Activated T-helper 1 cell treated with anti-CD3 and anti-CD28 coated beads, Interleukin-2, amount 50 U/mL, for 16 hours (primary cell): ENCODE measurements at places on chromosomes 6 and 20.

- DNase-seq, result no peak
These were observed 162.5 kb upstream of the CITED2 start for GRCh38 chr6:139536751-139537617.

DNA sequence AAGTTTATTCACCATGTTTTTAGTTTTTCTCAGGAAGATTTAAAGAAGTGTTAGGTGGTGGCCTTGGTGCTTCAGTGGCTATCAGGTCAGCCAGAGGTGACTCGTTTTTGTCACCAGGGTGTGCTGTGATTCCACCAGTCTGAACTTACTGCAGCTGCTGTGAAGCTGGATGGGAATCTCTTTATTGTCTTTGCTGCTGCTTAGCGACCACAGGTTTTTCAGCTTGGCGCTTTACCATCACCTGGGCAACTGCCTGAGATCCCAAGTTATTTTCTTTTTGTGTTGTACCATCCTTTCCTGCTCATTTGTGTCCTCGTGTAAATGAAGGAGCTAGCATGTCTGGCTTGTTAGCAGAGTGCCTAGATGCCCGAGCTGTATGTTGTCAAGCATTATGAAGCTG is 146.9 kb downstream of the MACROD2 start:
- DNase-seq, result no peak

DNA sequence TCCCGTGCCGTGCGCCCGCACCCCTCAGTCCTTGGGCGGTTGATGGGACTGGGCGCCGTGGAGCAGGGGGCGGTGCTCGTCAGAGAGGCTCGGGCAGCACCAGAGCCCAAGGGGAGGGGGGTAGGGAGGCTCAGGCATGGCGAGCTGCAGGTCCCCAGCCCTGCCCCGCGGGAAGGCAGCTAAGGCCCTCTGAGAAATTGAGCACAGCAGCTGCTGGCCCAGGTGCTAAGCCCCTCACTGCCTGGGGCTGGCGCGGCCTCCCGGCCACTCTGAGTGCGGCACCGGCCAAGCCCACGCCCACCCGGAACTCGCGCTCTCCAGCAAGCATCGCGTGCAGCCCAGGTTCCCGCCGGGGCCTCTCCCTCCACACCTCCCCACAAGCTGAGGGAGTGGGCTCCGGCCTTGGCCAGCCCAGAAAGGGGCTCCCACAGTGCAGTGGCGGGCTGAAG is 16.4 kb downstream of the SOX4 start:
- DNase-seq, result no peak

- DNase-seq, result no peak
These were observed 15.6 kb upstream of the NOTCH4 start for GRCh38 chr6:32239462-32239861.

DNA sequence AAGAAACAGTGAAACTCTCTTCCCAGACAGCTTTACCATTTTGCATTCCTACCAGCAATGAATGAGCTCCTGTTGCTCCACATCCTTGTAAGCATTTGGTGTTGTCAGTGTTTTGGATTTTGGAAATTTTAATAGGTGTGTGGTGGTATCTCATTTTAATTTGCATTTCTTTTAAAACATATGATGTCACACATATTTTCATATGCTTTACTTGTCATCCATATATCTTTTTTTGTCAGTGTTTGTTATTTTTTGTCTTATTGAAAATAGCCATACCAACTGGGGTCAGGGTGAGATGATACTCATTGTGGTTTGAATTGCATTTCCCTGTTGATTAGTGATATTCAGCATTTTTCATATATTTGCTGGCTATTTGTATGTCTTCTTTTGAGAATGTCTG is 119.5 kb upstream of the FOXA2 start:
- no peak for DNase-seq

DNA sequence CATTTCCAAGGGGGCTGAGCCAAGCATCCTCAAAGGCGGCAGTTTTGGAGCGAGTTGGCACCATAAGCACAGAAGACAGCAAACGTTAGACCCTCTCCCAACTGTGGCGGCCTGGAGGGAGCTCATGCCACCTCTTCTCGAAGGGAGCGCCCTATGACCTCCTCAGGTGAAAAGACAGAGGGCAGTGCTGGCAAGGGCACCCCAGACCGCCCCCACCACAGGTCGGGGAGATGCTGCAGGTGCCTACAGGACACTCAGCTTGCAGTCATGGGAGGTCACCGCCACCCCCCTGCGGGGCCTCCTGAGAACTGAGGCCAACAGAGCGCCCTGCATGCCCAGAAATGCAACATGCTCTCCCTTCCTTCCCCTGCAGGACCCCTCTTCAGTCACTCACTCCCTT is 45.1 kb upstream of the BHLHE23 start:
- no peak for DNase-seq

DNA sequence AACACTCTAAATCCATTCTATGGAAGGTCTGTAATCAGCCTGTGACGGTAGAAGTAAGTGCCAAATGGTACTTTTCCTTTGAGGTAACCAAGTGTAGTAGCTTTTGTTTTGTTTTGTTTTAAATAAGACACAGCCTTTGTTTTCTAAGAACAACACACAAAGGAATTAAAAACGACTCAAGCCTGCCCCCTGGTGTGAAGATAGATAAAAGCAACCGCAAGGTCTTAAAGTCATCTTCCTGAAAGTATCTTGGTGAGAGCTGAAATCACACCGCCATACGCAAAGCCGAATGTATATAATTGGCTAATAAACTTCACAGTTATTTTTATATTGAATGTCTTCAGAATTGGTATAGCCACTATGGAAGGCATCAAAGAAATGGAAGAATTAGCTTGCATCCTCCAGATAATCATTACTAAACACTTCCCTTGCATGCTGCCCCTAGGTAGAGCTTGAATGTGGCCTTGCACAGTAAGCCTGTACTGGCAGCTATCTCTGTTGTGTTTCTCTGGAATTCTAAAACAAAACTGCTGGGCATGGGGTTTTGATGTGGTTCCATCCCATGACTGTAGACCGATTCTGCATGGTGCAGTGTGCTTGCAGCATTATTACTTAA is 95.6 kb downstream of the LAMP5 start:
- DNase-seq, result no peak

GRCh38 chr20:21513881-21514540 is at the start of gene NKX2-2:
Gene NKX2-2, minus strand, starts transcription at chr20:21514064. Its CDS starts 395 bp downstream, at chr20:21513669.
- DNase-seq, result no peak

- peak; percentile 17 for DNase-seq
These were observed 637 bp downstream of the ABHD12 start for GRCh38 chr20:25389858-25390537.

DNA sequence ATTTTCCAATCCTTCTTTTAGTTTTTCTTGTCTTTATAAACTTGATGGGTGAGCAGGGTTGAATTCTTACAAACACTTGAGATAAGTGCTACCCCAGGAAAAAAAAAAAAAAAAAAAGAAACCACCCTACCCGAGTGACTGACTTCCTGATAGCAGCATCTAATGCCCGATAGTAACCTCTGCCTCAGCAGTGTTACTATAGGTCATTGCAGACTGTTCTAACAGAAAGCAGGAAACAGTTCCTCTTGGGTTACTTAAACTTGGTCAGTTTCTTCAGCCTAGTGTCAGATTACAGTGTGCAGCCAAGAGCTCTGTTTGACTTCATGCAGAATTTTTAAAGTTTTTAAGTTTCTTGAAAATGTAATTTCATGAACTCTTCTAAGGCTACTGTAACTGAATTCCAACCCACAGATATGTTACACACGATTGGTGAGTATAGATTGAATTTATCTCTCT is 2.1 kb downstream of the MYLIP start:
- DNase-seq, result no peak

- DNase-seq, result no peak
These were observed 55.5 kb downstream of the TPBG start for GRCh38 chr6:82419132-82419581.

DNA sequence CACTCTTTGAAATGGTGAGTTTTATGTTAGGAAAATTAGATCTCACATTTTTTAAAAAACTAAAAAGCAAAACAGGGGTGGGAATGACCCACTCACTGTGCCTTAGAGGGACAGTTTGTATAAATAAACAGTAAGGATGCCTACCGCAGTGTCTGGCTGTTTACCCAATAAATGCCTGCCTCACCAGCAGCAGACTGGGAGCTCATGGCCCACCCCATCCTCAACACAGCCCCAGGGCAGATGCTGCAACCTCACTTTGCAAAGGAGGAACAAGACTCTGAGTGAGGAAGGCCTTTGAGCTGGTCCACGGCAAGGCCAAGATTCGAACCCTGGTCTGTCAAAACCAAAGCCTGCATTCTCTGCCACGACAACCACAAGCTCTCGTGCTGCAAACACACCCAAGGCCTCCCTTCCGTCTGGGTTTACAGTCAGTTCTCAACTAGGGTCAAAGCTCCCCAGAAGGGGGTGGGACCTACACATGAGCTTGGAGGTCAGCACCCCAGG is 77.8 kb downstream of the BMP7 start:
- no peak for DNase-seq

DNA sequence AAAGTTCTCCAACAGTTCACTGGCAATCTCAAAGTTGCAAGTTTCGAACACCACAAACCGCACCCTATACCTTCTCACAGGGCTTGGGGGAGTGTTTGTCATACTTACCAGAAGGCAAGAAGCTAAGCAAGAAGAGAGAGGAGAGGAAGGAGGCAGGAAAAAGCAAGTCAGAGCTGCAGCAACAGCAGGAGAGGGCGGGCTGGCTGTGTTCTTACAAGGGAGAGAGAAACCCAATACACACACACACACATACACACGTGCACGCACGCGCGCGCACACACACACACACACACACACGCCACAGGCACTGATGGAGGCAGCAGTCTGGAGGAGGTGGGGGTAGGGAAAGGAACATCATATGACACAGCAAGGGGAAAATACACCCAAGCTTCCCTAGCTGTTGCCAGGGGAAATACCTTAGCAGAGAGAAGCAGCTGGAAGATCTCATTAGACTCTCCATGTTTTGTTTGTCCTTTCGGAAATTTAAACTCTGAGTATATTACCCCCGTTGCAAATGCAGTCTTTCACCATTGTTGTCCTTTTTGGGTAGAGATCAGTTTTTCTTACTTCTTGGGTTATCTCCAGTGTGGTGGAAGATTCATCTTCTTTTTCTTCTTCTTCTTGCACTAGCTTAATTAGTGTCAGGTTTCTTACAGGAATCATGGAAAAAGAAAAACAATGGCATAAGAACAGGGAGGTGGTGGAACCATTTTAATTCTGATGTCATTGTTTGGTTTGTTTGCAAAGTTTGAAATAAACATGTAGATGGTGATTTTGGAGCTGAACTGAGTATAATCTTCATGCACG is at the start of gene TXLNB:
TXLNB (minus strand) TSS at position 186 of the 807 bp plus-strand sequence. CDS start 3,099 bp downstream, outside the sequence.
- peak; percentile 56 for DNase-seq

- no peak for DNase-seq
These were observed 137.3 kb downstream of the TMEM200A start for GRCh38 chr6:130503146-130503545.

DNA sequence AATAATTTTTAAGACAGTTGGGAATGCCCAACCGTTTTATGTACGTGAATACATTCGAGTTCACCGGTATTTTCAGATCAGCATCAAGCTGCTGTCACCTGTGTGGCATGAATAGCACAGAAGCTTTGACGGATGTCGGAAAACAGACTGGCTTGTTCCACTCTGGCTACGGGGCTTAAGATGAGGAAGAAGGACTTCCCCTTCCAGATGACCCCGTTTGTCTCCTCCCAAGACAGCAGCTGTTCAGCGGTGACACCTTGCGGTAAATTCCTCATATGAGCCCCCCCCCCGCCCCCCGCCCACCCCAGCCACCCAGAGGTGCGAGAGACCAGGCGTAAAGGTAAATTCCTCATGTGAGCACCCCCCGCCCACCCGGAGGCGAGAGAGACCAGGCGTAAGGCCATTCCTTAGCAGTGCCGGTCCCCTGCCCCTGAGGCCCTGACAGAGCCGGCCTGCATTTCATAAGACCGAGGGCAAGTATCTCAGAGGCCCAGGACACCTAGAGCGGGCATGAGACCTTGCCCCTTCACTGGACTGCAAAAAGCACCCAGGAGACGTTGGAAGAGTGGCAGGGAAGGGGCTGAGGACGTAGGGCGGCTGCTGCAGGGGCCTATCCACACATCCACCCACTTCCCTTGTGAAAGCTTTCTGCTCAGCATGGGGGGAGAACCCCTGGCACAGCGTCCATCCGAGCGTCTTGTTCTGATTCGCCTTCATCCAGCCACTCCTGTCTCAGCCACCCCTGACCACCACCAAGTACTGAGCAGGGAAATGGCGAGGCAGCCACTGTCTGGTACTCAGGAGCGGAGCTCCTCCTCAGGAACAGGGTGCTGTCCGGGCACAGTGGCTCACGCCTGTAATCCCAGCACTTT is 7.3 kb upstream of the PCMTD2 start:
- DNase-seq, result no peak

- DNase-seq, result no peak
These were observed 228.0 kb downstream of the ZFAND3 start for GRCh38 chr6:38047562-38047961.

DNA sequence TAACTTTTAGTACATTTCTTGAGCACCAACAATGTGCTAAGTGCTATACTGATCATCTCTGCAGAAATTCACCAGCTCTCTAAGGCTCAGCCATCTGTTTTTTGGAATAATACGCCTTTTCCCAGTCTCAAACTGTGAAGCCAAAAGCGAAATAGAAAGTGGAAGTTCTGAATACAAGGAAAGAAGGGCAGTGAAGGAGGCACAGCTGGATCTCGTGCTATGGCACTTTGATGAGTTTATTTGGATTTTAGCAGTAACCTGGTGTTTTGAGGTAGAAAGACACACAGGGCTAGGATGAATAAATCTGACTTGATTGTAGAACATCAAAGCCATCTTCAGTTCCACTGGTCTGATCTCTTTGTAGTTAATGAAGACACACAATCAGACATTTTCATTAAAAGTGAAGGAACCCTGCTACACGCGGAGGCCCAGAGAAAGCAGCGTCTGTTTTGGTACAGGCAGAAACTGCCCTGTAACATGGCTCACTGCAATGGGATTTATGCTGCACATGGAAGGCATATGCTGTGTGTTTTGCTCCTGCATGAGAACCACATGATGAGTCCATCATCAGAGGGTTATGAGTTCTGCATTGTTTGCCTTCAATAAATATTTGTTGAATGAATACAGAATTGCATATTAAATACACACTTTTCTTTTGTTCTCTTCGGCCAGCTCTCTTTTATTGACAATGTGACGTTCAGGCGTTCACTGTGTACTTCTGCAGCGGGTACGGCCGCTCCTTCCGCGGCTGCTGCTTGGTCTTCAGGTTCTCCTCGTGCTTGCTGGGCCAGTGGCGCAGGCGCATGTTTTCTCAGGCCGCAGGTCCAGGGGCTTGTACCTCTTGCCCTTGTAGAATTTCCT is 100.9 kb downstream of the PREP start:
- DNase-seq, result no peak

DNA sequence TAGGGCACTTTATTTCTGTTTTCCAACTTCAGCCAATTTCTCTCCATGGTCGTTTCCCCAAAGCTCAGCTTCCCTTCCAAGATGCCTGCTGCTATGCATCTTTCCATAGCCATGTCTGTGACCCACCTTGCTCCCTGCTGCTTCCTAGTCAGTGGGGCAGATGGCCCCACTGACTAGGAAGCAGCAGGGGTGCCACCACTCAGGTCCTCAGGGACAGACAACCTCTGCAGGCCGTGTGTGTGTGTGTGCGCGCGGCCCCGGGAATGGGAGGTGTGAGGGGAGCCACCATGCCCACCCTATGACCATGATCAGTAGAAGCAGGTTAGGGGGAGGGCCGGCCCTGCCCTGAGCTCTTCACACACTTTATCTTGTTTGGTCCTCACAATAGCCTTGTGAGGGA is 2.7 kb upstream of the IP6K3 start:
- DNase-seq, result no peak
